ENCODE measurements at places on chromosomes 7 and 10.

- no peak for DNase-seq
These were observed 97.7 kb downstream of the TMEM130 start for GRCh38 chr7:98771941-98772603.

DNA sequence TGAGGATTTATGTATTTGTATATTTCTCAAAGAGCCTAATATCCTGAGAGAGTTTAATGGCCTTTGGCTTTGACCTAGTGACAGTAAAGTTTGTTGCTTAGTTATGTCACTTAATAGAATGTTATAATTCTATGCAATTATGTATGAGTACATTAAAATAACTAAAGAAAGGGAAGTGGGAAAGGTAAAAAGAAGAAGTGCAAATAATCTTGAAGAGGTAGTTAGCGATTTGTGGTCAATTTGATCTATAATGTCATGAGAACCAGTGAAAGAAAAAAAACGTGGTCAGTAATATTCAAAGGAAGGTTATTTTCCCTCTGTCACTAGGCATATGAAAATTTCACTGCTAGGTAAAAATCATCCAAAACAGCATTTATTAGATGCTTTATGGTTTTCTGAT, 143.4 kb upstream of the LSM8 start:
- DNase-seq = no peak

- no peak for DNase-seq
These were observed 12.7 kb downstream of the LMTK2 start for GRCh38 chr7:98119256-98119918.

DNA sequence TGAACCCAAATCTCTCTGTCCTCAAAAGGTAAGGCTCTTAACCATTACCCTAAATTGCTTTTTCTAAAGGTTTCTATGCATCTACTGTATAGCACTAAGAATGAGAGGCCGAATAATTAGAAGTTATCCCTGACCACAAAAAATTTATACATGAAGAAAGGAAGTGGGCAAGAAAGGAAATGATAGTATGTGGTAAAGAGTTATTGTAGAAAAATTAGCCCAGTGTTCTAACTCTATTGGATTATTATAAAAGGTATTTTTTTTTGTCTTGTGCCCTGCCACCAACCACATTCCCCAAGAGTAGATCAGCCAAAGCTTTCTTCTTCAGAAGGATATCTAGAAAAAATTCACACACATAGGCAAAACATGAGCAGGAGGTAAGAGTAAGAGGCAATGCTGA, 45.4 kb downstream of the DKK1 start:
- no peak for DNase-seq

DNA sequence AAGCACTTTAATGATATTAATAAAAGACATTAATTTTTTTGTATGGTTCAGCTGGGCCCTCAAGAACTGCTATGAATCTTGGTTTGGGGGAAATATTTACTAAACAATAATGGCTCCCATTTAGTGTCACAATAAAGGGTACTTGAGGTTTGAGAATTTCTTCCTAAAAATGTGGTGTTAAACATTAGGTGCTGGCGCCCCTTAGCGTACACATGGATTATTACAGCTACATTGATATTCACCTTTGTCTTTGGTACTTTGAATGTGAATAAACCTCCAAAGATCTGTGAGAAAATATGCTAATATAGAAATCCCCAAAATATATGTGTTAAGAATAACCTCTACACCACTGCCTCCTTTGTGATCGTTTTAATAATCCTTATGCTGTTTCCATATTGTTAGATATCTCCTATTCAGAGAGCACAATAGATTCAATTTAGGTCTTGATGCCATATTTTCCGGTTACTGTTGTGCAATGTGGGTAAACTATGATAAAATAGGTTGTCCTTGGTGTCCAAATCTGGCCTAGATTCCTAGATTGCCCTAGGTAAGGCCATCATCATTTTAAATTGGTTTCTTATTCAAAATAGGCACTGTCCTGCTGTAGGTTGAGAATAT, 161.8 kb upstream of the CACNA2D1 start:
- DNase-seq = no peak

DNA sequence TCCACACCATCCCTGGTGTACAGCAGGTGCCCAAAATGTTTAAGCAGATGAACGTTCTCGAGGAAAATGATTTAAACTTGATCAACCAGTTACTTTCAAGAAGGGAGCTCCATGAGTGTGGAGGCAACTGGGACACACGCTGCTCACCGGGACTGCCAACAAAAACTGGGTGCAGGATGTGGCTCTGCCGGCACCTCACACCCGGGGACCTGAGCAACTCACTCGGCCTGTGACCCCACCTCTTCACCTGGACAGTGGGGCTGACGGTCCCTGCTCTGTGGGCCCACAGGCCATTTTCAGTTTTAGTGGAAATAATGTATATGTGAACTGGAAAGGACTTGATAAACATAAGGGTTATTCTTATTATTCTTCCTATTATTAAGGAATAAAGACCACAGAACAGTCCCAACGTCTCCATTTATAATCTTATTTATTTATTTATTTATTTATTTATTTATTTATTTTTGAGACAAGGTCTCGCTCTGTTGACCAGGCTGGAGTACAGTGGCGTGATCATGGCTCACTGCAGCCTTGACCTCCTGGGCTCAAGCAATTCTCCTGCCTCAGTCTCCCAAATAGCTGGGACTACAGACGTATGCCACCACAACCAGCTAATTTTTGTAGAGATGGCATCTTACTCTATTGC, 60.6 kb downstream of the RGS10 start:
- DNase-seq = no peak

DNA sequence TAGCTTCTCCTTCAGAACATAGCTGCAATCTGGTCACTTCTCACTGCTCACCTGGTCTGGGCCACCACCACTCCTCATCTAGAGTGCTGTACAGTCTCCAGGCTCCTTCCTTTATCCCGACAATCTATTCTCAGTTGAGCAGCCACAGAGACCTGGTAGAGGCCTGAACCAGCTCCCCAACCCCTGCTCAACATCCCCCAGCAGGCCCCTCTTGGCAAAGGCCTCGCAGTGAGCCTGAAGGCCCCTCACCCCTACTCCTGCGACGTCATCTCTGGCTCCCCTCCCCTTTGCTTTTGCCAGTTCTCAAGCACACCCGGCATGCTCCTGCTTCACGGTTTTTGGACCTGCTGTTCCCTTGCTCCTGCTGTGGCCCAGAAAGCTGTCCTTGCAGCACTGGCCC, 113.9 kb downstream of the ARHGAP22 start:
- no peak for DNase-seq

DNA sequence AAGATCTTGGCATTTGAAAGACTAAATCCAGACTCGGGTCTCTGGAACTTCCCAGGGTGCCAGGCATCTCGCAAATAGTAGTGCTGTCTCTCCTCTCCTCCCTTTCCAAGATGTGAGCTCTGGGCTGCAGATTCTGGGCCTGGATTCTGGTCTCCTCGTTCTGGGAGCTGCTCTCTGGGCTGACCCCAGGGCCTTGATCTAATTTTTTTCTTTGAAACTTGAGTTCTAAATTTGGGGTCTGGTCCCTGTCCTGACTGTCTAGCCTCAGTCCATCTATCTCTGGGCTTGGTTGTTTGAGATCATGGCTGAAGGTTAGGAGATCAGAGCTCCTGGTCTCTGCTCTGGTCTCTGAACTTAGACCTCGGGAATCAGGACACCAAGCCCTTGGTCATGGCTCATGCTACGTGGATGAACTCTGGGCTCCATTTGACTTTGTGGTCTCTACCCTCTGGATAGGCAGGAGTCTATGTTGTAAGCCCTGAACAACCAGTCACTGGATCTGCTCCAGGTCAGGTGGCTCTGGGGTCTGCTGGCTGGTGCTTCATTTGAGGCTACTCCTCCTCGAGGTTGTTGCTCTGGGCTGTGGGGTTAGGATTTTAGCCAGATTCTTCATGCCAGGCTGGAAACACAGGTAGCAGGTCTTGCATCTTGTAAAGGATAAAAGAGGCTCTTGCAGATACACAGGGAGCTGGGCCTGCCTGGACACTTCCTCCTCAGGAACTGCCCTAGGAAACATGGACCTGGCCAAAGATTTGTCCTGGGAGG, 8.0 kb upstream of the MBL2 start:
- no peak for DNase-seq

DNA sequence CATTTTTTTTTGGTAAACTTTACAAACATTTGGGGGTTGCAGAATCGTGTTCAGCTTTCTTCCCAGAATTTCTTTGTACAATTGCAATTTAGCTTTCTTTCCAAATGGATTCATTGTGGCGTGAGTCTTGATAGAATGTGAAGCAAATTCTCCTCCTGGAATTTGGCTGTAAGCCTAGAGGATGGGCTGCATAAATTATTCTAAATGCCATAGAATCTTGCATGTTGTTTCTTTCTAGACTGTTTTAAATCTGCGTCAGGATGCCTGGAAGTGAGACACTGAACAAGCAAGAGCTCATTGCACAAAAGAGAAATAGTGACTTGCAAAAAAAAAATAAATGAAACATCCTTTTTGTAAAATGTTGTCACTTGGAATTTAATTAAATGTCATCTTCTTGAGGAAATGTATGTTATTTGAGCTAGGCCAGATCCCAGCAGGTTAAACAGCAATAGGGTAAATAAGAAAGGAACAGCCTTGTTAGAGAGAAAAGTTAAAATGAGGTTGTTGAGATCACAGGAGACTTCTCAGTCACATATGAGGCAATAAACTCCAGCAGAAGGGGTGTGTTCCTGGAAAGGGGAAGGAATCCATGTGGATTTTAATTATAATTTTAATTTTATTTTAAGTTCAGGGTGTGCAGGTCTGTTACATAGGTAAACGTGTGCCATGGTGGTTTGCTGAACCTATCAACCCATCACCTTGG, 483.0 kb downstream of the PLXDC2 start:
- DNase-seq = no peak

DNA sequence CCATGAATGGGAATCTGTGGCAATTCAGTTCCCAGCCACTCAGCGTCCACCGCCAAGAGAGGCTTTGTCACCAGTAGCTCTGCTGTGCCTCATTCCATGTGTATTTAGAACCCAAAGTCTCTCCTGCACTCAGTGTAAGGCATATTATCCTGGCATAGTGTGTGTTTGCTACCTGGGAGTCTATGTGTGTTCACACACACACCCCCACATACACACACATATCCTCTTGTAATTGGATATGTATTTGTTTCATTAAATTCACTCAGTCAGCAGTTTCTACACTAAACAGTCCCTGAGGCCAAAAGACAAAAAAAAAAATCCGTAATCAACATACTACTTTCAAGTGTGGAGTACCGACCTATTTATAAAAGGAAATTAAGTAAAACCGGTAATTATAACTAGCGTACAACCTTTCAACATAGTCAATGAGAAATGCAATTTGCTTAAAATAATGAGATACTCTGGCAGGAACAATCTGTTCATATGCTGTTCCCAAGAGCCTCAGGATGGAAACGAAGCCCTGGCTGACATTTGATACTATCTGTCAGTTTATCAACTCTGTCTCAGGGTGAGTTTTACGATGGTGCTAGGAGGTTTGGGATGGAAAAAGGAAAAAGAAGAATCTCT, 425.8 kb upstream of the CELF2 start:
- no peak for DNase-seq

DNA sequence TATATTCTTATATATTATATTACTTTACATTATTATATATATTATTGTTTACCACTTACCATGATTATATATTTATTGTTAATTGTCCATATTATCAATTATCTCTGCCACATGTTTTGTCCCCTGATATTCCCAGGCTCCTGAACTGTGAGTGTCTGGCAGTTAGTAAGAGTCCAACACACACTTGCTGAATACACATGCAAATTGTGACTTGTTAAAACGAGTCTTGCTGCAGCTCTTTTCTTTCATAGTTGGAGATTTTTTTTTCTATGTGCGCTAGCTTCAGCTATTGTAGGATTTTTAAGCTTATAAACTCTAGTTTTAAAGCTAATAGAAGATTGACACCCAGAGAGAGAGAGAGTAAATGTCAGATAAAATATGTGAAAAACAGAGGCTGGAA, 207.8 kb upstream of the FAM3C start:
- DNase-seq = no peak

GRCh38 chr7:151438864-151439601, 908 bp downstream of the CRYGN start:
- DNase-seq = no peak

DNA sequence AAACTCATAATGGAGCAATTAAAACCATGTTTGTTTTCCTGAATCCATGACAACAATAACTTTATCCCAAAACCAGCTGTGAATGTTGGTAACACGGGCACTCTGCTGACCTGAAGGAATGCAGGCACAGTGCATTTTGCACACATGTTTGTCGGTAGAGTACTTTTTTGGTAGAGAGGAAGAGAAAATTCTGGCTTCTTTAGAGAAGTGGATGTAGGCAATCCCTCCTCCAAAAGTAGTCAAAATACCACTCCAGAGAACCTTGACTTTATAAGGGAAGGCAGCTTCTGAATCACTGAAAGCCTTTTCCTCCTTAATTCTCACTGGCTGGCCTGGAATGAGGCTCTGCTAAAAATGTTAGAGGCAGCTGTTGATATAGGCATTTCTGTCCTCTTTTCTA, 15.8 kb upstream of the ACTA2 start:
- DNase-seq = no peak

GRCh38 chr10:44831581-44831980, 79.6 kb upstream of the TMEM72 start:
- no peak for DNase-seq

DNA sequence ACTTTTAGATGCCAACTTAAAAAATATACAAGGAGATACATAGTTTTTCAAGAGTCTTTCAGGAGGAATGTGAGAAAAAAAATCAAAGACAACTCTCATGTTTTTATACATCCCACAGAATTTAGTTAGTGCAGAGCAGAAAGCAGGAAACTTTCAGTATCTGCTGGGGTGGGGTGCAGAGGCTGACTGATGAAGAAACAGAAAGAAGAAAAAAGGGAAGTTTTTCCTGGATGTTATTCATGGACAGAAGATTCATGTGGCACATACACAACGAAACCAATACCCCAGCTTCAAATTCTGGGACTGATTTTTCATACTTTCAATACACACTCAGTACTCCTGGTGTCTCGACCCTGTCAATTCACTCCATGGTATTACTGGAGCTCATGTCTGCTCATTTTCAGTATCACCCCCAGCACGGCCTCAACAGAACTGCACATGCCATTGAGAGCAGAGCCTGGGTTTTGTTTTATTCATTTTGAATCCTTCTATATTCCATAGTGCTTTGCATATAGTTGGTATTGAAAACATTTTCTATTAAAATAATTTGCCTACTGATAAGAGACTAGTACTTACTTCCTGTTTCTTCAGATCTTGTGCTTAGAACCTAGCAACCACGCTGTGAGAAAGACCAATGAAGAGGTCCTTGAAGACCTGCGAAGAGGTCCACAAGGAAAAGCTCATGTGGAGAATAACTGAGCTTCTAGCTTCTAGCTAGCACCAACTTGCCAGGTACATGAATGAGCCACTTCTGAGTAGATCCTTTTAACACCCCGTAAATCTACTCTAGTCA, 49.0 kb downstream of the NDUFB2 start:
- DNase-seq = no peak

- DNase-seq = no peak
These were observed 140.6 kb downstream of the KIAA1217 start for GRCh38 chr10:24349379-24350001.

- DNase-seq = no peak
These were observed 35.7 kb downstream of the NAPEPLD start for GRCh38 chr7:103113164-103113563.

Measured in activated CD8-positive, alpha-beta memory T cell treated with anti-CD3 and anti-CD28 coated beads, Interleukin-2, amount 50 U/mL, for 4 hours (primary cell).